SW 1271 (cell line): ENCODE measurements at places on chromosomes 16 and 17.

- no peak for DNase-seq
These were observed 4.3 kb downstream of the MYH8 start for GRCh38 chr17:10417431-10417830.

GRCh38 chr16:60648290-60648689 is 1387.9 kb downstream of the CDH8 start:
- no peak for DNase-seq

- DNase-seq: no peak
These were observed 13.0 kb upstream of the SPNS3 start for GRCh38 chr17:4420692-4421131.

- no peak for DNase-seq
These were observed at the start of gene LAT for GRCh38 chr16:28984619-28985135. Gene LAT (plus strand): TSS chr16:28985052. CDS start chr16:28985418, 366 bp downstream.

GRCh38 chr16:72785171-72785570 is 262.8 kb downstream of the ZFHX3 start:
- no peak for DNase-seq

DNA sequence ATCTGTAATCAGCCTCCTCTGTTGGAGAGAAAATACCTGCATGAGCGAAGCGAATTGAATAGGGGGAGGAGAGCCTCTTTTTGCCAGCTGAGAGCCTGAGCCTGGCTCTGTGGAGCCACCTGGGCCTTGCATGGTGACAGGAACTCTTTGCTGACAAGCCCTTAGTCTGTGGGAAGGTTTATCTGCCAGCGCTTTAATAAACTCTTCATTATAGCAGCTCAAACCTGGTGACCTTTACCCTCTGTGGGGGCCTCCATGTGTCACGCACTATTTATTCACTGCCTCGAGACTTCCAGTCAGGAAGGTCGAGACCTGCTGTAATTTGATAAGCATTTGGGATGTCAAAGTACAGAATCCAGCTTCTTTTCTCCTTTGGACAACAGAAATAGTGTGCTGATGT is 282.6 kb downstream of the CBLN1 start:
- DNase-seq: no peak

- no peak for DNase-seq
These were observed 277.1 kb downstream of the KCNJ2 start for GRCh38 chr17:70446446-70446845.
